Kidney (tissue), 22 donors: ENCODE measurements at places on chromosomes 13 and 19. TPM values are rescaled to one million over a fixed set of nuclear protein-coding genes. Genes with fewer than 3 reads are reported as not detected.

DNA sequence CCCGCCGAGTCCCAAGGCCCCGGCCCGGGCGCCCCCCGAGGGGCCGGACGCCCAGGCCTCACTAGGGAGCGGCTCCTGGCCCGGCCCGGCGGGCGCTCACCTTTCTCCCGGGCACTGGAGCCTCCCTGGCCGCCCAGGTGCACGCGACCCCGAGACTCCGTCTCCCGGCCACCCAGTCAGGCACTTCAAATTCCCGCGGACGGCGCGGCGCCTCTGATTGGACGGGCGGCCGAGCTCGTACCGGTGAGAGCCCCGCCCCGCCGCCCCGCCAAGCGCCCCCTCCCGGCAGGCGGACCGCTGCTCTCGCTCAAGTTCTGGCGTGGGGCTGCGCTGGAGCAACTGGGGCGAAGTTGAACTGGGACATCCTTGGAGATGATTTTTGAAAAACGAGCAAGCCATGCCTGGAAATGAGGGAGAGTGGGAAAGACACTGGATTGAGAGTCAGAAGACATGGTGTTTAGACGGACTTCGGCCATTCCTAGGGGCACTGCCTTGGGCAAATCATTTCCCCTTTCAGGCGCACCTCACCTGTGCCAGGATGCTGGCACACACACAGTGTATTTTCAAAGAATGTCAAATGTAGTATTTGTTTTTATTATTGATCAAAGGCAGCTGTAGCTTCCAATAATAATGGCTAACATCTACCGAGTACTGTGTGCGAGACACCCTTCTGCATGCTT is 485.3 kb downstream of the UQCRFS1 start:
- peak; percentile 72 for DNase-seq

GRCh38 chr19:8571006-8571411 is 6.2 kb downstream of the MYO1F start:
- DNase-seq = no peak

DNA sequence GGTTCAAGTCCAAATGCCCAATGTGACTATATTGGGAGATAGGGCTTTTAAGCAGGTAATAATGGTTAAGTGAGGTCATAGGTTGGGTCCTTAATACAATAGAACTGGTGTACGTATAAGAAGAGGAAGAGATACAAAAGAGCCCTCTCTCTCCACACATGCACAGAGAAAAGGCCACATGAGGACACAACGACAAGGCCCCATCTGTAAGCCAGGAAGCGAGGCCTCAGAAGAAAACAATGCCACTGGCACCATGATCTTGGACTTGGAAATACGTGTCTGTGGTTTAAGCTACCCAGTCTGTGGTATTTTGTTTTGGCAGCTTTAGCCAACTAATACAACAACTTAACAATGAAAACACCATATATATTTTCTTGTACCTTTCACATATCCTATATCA is 23.4 kb upstream of the RFC3 start:
- no peak for DNase-seq

DNA sequence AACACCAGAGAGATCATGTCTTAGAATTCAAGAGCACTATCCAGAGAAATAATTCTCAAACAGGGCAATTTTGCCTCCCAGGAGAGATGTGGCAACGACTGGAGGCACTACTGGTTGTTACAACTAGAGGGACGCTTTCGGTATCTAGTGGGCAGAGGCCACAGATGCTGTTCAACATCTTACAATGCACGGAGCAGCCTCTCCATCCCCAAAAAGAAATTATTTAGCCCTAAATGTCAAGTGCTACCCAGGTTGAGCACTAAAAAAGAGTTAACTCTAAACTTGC is 78.6 kb downstream of the ABCC4 start:
- no peak for DNase-seq

- no peak for DNase-seq
Measured at GRCh38 chr13:71912524-71912923, 45.5 kb upstream of the DACH1 start.

GRCh38 chr13:64438084-64438483 is 2792.1 kb downstream of the PCDH9 start:
- DNase-seq = no peak

DNA sequence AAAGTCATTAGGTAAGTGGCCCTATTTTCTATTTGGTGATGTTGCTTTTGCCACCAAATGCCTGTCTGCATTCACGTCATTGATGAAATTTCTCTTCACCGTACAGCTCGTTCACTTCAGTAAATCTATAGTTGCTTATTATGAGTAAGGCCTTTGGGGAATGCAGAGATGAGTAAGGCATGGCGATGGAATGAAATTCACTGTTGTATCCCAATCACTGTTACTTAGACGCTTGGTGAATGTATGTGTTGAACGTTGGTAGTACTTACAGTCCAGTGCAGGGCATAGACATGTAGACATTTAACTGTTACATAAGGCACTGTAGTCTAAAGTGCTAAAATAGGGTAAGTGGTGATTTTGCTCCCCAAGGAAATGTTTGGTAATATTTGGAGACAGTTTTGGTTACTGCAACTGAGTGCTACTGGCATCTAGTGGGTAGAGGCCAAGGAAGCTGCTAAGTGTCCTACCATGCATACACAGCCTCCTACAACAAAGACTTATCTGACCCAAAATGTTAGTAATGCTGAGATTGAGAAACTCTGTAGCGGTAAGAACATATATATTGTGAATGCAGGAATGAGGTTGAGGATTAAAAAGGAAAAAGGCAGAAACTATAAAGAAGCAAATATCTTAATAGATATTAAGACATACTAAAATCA is 5.8 kb downstream of the AKAP11 start:
- no peak for DNase-seq

- no peak for DNase-seq
Measured at GRCh38 chr19:33559996-33560395, 38.4 kb upstream of the PEPD start.

GNG7 gene
- 9.9 TPM for total RNA-seq
